ENCODE measurements at places on chromosomes 2 and 18.
A peak's percentile ranks its signal among the peaks of the same experiment; 100 is the strongest.

GRCh38 chr2:100924520-100925451 lies 77.3 kb upstream of the RPL31 start:
- no peak for DNase-seq

- DNase-seq = no peak
Measured at GRCh38 chr18:22556222-22557167, 138.8 kb upstream of the CTAGE1 start.

GRCh38 chr2:105298017-105298416 lies 31.5 kb downstream of the TGFBRAP1 start:
- DNase-seq = no peak

DNA sequence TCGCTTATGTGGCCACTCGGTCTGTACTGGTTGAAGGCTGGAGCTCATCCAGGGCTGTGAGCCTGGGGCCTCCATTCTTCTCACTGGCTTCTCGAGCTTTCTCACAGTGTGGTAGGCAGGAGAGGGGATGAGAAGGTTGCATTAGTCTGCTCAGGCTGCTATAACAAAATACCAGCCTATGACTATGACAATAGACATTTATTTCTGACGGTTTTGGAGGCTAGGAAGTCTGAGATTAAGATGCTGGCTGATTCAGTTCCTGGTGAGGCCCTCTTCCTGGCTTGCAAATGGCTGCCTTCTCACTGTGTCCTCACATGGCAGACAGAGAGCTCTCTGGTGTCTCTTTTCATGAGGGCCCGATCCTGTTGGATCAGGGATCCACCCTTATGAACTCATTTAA lies 6.2 kb upstream of the STK25 start:
- DNase-seq = no peak

GRCh38 chr2:69911985-69912563 lies 2.8 kb upstream of the MXD1 start:
- DNase-seq = peak; percentile 68

DNA sequence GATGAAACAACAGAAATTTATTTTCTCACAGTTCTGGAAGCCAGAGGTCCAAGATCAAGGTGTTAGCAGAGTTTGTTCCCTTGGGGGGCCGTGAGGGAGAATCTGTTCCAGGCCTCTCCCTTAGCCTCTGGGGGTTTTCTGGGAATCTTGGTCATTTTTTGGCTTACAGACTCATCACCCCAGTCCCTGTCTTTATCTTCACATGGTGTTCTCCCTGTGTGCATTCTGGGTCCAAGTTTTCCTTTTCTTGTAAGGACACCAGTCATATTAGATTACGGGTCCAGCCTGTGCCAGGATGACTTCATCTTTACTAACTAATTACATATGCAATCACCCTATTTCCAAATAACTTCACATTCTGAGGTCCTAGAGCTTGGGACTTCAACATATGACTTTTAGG lies 292.5 kb upstream of the TRIB2 start:
- DNase-seq = no peak

- no peak for DNase-seq
Measured at GRCh38 chr2:437756-438393, 150.0 kb upstream of the ALKAL2 start.

- no peak for DNase-seq
Measured at GRCh38 chr18:24831871-24832665, 371.6 kb downstream of the HRH4 start.
